ENCODE measurements at places on chromosomes 2 and 18.

GRCh38 chr2:151192681-151193080, 69.0 kb downstream of the RBM43 start:
- no peak for DNase-seq

- no peak for DNase-seq
Measured at GRCh38 chr2:60555783-60556139, 2.3 kb upstream of the BCL11A start.

DNA sequence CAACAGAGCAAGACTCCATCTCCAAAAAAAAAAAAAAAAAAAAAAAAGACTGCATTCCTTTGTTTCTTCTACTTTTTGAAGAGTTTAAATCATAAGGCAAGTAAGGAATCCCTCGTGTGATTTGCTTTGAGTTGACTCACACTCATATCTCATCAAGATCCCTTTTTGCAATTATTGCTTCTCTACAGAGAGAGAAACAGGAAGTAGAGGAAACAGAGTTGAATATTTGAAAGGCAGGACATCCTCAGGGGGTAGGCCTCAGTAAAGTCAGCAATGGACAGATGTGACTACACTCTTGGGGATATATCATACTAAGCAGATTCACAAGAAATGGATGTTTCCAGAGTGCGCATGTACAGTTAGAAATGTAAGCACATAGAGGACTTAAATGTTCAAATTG, 11.2 kb upstream of the EFR3B start:
- DNase-seq, result no peak

GRCh38 chr18:78772360-78773302, 207.0 kb upstream of the SALL3 start:
- DNase-seq, result no peak

DNA sequence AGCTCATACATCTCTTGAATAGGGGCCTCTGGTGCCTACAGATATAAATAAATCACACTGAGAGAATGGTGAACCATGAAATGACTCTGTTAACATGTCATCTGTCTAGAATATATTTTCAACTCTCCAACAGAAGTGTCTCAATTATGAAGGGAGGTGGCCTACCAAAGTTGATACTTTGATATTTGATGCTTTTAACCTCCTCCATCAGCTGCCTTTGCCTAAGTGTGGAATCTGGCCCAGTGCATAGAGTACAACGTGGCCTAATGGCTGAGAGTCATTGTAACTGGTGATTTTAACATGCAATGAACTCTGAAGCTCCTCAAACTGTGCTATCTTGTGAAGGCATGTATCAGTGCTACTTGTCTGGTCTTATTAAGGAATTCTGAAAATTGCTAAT, 93.4 kb downstream of the MYO3B start:
- DNase-seq, result no peak

GRCh38 chr2:74639550-74639949, 8.6 kb downstream of the M1AP start:
- no peak for DNase-seq

GRCh38 chr2:159882130-159882745, 84.2 kb upstream of the CD302 start:
- no peak for DNase-seq

GRCh38 chr2:120576509-120577474, 158.9 kb upstream of the GLI2 start:
- peak; percentile 80 for DNase-seq

- DNase-seq, result peak; percentile 34
Measured at GRCh38 chr18:42028247-42028832, 73.3 kb downstream of the PIK3C3 start.

DNA sequence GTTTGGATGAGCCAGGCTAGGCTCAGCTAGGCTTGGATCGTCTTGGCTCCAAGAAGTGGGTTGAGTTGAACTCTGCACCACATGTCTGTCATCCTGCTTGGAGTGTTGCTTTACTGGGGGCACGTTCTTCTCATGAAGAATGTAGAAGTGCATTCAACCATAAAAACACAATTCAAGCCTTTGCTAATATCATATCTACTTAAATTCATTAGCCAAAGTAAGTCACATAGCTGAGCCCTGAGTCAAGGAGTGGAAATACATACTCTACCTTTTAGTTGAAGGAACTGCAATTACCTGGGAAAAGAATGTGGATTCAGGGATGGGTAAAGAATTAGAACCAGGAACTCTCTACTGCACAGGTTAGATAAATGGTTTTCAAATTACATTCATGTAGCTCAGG, 360.4 kb upstream of the KCNH7 start:
- DNase-seq, result no peak

- DNase-seq, result peak; percentile 79
Measured at GRCh38 chr2:160279813-160280465, 79.9 kb upstream of the ITGB6 start.
